ENCODE measurements at places on chromosomes 6 and 20. TPM values are rescaled to one million over a fixed set of nuclear protein-coding genes. Genes with fewer than 3 reads are reported as not detected.
A peak's percentile ranks its signal among the peaks of the same experiment; 100 is the strongest.

- no peak for DNase-seq
Observed at GRCh38 chr20:58403272-58403671, 14.2 kb downstream of the VAPB start.

- DNase-seq = no peak
Observed at GRCh38 chr6:134657343-134657742, 292.6 kb downstream of the ALDH8A1 start.

IGF2R gene
- polyA plus RNA-seq = 30.3 TPM

DNA sequence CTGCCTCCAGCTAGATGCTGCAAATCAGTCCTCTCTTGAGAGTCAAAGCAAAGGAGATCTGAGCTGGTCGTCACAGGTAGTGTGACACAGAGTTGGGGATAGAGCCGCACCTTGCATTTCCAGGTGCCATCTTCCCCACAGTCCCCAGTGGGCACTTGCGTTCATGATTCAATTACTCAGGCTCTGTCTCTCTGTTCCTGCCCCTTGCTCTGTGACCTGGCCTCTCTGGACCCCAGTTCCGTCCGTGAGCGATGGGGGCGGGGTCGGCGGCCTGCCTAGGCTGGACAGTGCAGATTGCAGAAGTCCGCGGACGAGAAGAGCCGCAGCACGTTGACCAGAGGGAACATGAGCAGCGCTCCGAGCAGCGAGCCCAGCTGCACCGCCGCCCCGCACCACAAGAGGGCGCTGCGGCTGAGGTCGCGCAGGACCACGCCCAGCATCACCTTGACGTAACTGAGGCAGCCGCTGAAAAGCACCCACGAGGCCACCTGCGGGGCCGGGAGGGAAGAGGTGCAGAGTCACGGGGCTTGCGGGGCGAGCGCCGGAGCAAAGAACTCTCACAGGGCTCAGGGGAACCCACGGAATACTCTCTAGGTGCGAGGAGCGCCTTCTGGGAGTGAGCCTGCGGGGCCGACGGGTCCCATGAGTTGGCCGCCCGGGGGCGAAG lies 7.4 kb downstream of the SLC52A3 start:
- peak; percentile 83 for DNase-seq

- DNase-seq = no peak
Observed at GRCh38 chr6:106099235-106099537, 13.1 kb downstream of the PRDM1 start.

GRCh38 chr6:38088829-38089228 lies 269.3 kb downstream of the ZFAND3 start:
- no peak for DNase-seq

- DNase-seq = no peak
Observed at GRCh38 chr6:152301021-152301764, 336.0 kb downstream of the SYNE1 start.

CRISP1 gene
- polyA plus RNA-seq = not detected

DNA sequence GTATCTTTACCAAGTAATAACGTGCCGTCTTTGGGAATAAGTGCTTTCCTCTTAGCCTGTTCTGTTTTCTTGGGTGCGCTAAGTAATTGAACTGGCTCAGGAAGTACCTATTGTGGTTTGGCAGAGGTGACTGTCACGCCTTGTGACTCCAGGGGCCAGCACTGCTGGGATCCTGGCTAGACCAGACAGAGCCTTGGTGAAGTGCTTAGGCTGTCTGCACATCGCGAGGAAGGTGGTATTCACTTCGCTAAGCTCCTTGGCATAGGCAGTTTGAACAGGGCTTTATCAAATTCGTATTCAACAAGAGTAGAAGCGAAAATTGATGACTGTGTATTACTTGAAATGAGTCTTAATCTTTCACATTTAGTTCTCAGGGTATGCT lies 17.6 kb downstream of the PRDM1 start:
- DNase-seq = no peak

RNF8 gene
- 40.6 TPM for polyA plus RNA-seq

TRIM40 gene
- polyA plus RNA-seq = 0.08 TPM

NMBR gene
- not detected for polyA plus RNA-seq

MDC1 gene
- polyA plus RNA-seq = 35.0 TPM

GFRAL gene
- polyA plus RNA-seq = not detected

RHAG gene
- 359 TPM for polyA plus RNA-seq

DNA sequence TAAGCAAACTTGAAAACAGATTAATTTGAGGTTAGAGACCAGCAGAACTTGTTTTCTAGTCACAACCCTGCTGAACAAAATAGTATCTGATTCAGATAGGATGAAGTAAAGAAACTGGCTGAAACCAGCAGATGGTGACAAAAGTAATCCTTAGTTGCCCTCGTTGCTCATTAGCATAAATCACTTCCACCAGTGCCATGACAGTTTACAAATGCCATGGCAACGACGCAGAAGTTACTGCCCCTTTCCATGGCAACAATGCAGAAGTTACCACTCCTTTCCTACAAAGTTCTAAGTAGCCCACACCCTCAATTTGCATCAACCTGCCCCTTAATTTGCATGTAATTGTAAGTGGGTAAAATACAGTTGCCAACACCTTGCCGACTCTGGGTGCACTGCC lies 23.7 kb downstream of the SNRPB start:
- no peak for DNase-seq

SYTL3 gene
- 0.04 TPM for polyA plus RNA-seq

GRCh38 chr6:53926505-53926904 lies 131.7 kb downstream of the LRRC1 start:
- DNase-seq = no peak

DNA sequence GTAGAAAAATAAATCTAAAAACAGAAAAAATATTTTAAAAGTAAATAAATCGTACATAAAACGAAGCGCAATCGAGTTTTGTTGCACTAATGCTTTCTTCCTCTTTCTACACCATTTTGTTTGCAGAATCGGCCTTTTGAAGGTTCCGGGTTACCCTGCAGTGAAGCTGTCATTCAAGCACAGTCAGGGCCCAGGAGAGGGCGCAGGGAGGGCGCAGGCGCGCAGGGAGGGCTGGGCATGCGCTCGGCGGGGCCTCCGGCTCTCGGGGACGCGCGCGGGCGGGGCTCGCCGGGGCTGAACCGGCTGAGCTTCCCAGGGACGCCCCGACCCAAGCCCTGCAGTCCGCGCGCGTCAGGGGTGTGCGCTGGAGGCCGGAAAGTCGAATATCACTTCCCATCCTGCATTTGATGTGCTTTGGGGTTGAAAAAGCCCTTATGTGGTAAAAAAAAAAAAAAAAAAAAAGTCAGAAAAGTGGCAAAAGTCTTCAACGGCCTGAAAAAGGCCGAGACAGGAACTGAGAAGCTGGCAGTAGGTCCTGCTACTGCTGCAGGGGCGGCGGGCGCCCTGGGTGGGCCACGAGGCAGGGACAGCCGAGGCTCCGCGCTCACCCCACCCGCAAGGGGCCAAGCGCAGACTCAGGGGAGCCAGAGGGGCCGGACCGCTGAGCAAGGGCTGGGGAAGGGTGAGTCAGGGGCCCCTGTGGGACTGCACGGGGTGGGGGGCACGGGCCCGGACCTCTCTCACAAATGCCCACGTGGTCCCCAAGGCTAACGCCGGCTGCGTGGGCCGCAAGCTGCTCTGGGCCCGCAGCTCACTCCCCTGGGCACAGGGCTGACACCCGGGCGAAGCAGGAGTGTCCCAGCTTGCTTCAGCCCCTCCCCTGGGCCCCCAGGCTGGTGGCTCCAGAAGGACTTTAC lies 40.5 kb downstream of the THBS2 start:
- peak; percentile 96 for DNase-seq

DNA sequence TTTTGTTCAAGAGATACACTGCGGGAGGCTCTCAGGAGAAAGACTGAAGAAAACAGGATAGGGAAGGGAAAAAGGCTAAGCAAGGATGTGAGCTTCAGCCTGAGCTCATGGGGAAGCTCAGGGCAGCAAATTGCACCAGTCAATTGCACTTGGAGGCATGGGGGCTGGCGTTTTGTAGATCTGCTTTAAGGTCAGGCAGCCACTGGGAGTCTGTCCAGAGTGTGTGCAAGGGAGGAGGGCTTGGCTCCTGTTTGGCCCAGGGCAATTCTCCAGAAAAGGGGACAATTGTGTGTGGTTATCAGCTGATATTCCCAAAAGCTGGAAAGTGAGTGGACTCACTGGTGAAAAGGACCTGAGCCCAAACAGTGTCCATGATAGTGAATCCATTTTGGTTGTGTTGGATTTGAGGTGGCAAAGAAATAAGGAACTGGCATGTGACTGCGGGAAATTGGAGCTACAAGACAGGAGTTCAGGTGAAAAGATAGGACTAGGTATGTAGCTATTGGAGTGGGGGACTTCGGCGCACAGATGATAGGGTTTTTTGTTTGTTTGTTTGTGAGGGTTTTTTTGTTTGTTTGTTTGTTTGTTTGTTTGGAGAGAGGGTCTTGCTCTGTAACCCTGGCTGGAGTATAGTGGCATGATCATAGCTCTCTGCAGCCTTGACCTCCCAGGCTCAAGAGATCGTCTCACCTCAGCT lies 22.3 kb upstream of the IER3 start:
- DNase-seq = no peak

- DNase-seq = no peak
Observed at GRCh38 chr6:1042583-1043457, 269.1 kb upstream of the FOXQ1 start.

- DNase-seq = no peak
Observed at GRCh38 chr20:62210496-62210855, 9.6 kb downstream of the HRH3 start.

DNA sequence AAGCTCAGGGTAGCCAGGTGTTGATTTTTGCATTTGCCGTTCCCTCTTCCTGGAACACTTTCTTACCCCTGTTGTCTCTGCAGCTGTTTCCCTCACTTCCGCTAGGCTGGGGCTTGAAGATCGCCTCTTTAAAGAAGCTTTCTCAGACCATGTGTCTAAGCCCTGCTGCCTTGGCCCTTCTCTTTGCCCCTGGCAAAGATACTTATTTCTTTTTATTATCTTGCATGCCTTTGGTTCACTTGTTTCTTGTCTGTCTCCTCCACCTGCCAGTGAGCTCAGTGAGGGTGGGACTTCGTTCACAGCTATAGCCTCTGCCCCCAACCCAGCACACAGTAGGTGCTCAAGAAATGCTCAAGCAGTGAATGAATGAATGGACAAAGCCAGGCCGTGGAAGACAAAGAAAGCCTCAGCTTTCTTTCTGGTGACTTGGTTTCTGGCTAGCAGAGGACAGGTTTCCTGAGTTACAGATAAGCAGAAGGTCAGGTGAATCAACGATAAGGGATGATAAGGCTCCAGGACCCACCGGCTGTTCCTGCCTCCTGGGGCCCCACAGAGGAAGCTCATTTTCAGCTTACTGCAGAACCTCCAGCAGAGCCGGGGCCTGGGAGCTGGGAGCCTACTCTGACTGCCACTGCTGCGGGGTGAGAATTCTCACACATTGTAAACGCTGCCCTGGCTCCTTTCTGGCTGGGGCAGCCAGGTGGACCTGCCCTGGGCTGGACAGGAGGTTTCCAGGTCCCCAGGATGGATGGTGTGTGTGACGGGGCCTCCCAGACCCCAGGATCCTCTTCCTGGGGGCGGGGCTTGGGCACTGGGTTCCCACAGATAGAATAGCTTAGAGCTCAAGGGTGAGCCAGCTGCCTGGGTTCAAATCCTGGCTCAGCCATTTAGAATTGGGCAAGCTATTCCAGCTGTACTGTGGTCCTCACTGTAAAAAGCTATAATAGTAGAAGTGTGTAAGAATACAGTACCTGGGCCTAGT lies 29.8 kb downstream of the SNAI1 start:
- peak; percentile 86 for DNase-seq

- no peak for DNase-seq
Observed at GRCh38 chr6:153031335-153031955, 28.9 kb upstream of the MTRF1L start.

DNA sequence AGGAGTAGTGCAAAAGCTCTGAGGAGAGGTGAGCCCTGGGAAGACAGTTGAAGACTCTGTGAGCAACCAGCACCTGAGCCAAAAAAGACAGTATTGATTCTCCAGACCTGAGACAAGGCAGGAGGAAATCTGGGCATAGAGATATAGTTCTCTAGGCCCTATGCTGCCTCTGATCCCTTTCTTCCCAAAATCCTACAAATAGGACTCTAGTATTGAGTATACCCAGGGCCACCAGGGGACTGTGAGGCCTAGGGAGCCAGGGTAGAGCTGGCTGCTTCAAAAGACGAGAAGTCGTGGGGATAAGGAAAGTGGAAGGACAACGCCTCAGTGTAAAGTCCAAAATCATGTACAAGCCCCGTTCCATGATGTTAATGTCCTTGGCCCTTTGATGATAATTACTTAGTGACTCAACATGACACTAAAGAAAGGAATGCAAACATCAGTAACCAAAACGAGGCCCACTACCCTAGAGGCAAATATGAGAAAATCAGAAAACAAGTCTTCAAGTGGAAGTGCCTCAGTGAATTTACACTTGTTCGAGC lies 197.3 kb upstream of the PROKR2 start:
- no peak for DNase-seq

TRIM10 gene
- 0.90 TPM for polyA plus RNA-seq

BFSP1 gene
- 0.42 TPM for polyA plus RNA-seq

- DNase-seq = no peak
Observed at GRCh38 chr6:41580690-41581089, 34.5 kb downstream of the FOXP4 start.

DNA sequence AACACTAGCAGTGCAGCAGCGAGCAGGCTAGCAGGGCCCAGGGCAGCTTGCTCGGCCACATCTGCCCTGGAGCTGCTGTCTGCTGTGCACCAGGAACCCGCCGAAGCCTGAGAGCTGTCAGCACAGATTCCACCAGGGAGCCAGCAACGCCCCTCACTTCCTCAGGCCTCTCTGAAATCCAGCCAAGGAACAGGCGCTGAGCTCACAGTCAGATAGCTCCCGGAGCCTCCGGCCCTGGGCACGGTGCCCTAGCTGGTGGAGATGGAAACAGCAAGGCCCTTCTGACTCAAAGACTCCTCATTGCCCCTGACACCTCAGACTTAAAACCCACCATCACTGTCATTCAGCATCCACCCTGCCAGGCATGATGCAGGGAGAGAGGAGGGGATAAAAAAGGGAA lies 839.4 kb downstream of the MAFB start:
- DNase-seq = no peak

- DNase-seq = peak; percentile 63
Observed at GRCh38 chr6:159842035-159842434, 42.0 kb downstream of the PNLDC1 start.

- DNase-seq = no peak
Observed at GRCh38 chr6:71038711-71039344, 82.0 kb upstream of the B3GAT2 start.

SERAC1 gene
- polyA plus RNA-seq = 2.2 TPM

GRCh38 chr20:17852323-17852722 lies 116.3 kb downstream of the SNX5 start:
- peak; percentile 17 for DNase-seq

DNA sequence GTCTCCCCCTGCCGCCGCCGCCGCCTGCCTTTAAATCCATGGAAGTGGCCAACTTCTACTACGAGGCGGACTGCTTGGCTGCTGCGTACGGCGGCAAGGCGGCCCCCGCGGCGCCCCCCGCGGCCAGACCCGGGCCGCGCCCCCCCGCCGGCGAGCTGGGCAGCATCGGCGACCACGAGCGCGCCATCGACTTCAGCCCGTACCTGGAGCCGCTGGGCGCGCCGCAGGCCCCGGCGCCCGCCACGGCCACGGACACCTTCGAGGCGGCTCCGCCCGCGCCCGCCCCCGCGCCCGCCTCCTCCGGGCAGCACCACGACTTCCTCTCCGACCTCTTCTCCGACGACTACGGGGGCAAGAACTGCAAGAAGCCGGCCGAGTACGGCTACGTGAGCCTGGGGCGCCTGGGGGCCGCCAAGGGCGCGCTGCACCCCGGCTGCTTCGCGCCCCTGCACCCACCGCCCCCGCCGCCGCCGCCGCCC lies 474 bp downstream of the CEBPB start:
- peak; percentile 75 for DNase-seq
